ENCODE measurements at places on chromosomes 1 and 21.

DNA sequence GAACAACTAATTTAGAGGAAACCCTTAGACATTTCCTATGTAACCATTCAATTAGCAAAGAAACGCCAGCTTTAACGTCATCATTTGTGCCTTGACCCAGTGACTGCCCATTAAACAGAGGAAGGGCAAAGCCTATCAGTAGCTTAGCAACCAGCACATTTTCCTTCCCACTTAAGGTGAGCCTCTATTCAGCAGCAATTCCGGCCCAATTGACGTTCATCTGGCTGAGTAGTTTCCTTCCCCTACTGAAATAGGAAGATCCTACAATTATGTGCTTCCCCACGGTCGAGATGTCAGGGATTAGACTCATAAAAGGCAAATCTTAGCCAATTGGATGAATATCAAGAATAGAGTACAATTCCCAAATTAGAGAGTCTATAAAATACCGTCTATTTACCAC is 482.1 kb upstream of the ADAMTS5 start:
- no peak for DNase-seq

DNA sequence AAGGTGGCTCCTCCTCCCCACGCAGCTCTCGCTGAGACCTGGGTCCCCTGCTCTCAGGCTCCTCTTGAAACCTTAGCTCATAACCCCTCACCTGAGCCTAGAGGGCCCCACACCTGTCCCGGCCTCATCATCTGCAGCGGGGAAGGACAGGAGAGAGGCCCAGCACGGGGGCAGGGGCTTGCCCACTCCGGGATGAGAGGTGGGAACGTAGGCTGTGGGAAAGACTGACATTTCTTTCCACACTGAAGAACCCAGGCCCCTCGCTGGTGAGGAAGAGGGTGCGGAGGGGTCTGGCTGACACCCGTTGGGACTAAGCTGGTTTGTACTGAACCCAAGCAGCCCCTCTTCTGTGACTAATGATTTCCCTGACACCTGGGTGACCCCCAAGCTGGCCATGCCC is 14.0 kb upstream of the NES start:
- DNase-seq: no peak

DNA sequence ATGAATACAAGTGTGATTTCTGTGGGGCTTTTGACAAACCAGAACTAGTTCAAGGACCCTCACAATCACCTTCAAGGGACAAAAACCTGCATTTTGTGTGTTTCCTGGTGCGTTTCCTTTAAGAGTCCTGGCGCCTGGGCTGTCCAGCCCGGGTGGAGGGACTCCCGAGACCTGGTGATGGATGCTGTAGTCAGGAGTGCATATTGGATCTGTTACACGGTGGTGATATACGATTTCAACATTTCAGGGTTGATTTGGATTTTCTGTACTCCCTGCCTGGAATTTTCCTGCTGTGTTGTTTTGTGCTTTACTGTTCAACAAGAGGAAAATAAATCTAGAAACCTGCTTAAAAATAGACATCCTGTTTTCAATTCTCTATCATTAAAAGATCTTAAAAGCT is 162.0 kb downstream of the KIF26B start:
- no peak for DNase-seq

- no peak for DNase-seq
These were observed 1.6 kb downstream of the IGSF21 start for GRCh38 chr1:18109058-18109755.

GRCh38 chr1:67571406-67571805 is 113.6 kb upstream of the GADD45A start:
- DNase-seq: no peak

DNA sequence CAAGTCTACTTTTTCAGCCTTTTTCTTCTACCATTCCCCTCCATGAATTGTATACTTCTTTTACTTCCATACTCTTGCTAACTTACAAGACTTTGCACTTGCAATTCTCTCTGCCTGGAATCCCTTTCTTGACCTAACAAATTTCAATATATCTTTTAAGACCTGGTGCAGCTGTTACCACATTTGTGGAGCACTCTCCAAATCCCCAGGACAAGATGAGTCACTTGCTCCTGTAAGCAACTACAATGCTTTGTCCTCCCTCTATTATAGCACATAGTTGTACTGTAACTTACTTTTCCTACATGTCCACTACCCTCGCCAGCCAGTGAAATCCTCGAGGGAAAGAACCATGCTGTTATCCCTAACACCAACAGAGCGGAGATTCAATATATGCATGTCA is 43.1 kb downstream of the WARS2 start:
- peak; percentile 60 for DNase-seq

DNA sequence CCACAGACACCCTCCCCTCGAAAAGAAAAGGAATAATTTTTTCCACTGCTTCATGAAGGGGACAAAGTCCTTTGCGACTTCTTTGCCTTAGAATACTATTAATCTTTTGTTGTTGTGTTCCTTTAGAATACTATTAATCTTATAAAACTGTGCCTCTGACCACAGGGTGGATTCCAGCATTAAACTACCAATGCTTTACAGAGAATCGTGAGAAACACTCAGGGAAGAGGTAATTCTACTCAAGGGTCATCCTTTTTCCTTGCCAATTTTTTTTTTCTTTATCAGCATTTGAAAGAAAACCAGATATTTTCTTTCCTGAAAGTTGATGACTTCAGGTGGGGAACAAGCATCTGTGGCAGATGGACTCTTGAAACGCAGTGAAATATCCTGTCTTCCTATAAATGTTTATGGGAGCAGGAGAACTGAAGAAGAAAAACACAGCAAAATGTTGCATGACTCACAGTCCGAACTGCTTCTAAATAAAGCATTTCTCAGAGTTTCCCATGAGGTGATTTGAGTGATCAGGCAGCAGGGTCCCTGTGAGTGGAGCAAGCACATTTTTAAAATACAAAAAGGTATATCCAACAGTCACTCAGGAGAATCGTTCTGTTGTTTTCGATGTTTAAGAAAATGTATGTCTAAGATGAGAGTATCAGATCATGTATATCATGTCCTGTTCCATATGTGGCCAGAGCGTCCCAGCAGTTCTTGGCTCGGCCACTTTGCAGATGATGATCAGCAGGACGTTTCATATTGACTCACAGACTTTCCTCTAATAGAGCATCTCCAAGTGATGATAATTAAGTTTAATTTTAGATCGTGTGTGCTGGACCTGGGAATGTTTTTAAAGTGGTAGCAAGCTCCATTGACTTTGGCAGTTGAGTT is 154.2 kb upstream of the RUNX1 start:
- DNase-seq: peak; percentile 73

DNA sequence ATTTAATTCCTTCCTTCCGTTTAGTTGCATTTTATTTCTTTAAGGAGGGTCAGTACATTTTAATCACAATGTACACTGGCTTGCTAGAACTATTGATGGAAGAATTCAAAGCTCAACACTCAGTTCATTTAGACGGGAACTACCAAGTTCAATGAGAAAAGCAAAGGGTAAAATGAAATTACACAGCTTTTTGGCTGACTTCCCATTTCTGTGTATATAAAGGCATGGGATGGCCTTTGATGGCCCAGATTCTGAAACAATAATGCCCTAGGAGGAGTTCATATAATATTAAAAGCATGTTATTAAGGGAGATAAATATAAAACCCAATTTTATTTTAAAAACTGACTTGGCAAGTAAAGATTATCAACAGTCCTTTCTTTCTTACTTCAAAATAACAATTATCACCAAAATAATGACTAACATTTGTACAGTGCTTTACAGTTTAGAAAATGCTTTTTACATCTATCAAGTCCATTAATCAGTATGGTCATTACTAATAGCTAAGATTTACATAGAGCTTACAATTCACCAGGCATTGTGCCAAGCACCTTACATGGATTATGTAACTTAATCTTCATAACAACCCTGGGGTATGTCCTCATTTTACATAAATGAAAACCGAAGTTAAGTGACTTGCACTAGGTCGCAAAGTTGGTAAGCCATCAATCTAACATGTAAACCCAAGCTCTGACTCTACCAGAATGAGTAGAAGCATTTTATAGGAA is 402.4 kb downstream of the OMA1 start:
- no peak for DNase-seq

- no peak for DNase-seq
These were observed 22.6 kb downstream of the CACNA1S start for GRCh38 chr1:201089596-201089995.

GRCh38 chr1:219876798-219877209 is 51.6 kb downstream of the SLC30A10 start:
- DNase-seq: no peak

DNA sequence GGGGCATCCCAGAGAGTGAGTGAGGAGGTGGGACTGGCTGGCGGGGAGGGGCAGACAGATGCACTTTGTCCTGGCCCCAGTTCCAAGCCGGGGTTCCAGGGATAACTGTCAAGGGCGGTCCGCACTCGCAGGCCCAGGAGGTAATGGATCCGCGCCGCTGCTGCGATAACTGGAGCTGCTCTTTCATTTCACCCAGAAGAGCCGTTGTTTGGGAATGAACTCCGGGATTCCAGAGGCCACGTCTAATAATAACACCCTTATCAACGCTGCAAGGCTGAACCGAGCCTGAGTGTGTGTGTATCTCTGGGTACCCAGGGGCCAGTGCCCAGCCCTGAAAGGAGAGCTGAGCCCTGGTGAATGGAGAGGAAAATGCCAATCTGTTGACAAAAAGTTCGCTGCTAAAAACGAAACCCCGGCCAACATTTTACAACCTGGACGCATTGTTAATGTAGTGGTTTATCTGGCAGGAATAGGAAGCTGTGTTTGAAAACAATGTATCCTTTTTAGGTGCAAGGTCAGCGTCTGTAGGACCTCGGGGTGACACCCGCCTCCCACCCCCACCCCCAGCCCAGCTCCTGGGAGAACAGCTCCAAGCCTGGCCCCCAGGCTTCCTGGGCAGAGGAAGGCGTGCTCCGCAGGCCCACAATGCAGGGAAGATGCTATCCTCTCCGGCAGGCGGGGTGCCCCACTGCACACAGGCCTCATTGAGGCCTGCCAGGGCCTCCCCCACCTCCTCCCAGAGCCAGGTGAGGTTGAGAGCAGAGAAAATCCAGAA is 119.7 kb downstream of the PROX1 start:
- no peak for DNase-seq

- DNase-seq: no peak
These were observed 436.4 kb upstream of the PKN2 start for GRCh38 chr1:88247666-88248065.

DNA sequence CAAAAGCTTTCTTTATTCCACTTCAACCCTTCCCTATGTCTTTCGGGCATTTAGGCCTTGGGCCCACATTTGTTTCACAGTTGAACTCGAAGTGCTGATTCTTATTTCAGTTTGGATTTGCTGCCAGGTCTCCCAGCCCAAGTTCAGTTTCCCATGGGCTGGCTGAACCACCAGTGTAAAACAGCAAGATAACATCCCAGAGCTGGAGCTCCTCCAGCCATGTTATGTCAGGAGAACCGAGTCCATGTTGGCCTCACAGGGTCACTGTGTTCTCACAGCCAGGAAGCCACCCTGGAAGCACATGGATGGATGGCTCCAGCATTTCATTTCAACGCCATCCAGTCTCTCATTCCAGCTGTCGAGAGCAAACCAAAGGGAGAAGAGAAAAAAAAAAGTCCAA is 45.2 kb upstream of the RXRG start:
- no peak for DNase-seq

DNA sequence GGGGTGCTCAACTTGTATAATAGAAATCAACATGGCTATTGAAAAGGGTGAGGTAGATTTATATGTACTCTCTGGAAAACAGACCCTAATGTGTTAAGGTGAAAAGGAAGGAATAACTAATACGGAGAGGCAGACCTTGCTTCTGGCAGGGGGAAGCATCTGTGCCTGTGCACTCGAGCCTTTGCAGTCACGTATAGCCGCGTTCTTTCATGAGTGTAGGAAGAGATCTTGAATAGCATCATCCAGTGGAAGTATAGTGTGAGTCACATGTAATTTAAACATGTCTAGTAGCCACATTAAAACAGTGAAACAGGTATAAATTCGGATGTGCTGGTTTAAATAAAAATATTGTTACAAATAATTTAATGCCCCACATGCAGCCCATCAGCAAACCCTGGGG is 3.0 kb downstream of the A3GALT2 start:
- DNase-seq: no peak

- DNase-seq: no peak
These were observed 3.4 kb upstream of the EXO1 start for GRCh38 chr1:241844593-241844992.

- DNase-seq: no peak
These were observed 51.6 kb downstream of the CRB1 start for GRCh38 chr1:197319631-197320030.
